Mammary epithelial cell (primary cell): ENCODE measurements at places on chromosomes 13 and 19. TPM values are rescaled to one million over a fixed set of nuclear protein-coding genes. Genes with fewer than 3 reads are reported as not detected.
A peak's percentile ranks its signal among the peaks of the same experiment; 100 is the strongest.

Gene FXYD3
- 901 TPM for polyA plus RNA-seq

Gene CYP4F11
- polyA plus RNA-seq, result 9.1 TPM

DNA sequence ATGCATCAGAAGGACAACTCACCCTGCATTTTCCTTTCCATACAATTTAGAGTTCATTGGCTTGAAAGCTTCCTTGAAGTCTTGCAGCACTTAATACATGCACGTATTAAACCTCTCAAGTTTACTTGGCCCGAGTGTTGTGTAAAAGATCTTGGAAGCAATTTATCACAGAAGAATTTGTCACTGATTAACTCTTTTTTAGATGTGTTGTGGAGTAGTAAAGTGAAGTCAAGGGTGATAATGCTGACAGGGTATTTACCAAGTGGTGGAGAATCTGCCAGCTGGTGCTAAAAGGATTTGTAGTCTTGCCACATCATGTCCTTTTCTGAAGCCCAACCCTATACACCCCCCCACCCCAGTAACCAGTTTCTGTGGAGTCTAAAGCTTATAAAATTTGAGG is 421.0 kb upstream of the MIR17HG start:
- DNase-seq, result no peak

Gene EBI3
- 0.11 TPM for polyA plus RNA-seq

- DNase-seq, result peak; percentile 92
These were observed 2.1 kb downstream of the DAPK3 start for GRCh38 chr19:3968556-3969434.

- DNase-seq, result no peak
These were observed 14.0 kb downstream of the ELF1 start for GRCh38 chr13:41004875-41005693.

- DNase-seq, result no peak
These were observed 8.7 kb upstream of the CREB3L3 start for GRCh38 chr19:4144666-4145249.

DNA sequence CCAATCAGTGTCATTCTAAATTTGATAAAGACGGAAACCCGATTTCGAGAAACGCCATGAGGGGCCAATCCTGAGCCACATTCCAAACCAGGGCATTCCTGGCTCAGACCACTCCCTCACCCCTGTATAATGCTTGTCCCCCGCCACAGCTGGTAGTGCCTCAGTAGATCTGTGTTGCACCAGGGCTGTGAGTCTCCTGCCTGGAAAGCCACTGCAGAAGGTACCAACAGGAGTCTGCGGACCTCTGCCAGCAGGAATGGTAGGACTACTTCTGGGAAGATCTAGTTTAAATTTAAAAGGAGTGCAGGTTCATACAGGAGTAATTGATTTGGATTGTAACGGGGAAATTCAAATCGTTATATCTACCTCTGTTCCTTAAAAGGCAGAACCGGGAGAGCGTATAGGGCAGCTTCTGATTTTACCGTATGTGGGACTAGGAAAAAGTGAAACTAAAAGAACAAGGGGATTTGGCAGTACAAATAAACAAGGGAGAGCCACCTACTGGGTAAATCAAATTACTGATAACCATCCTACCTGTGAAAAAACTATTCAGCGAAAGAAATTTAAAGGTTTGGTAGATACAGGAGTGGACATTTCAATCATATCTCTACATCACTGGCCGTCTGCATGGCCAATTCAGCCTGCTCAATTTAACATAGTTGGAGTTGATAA is 20.8 kb upstream of the ZNF266 start:
- DNase-seq, result no peak

GRCh38 chr19:56987184-56987583 is 132.6 kb upstream of the USP29 start:
- no peak for DNase-seq

GRCh38 chr13:111494641-111495040 is 174.2 kb downstream of the TEX29 start:
- DNase-seq, result no peak

- DNase-seq, result peak; percentile 33
These were observed 80.1 kb downstream of the IPO5 start for GRCh38 chr13:98033277-98034247.

Gene PRSS57
- polyA plus RNA-seq, result not detected

Gene LDLR
- 259 TPM for polyA plus RNA-seq

DNA sequence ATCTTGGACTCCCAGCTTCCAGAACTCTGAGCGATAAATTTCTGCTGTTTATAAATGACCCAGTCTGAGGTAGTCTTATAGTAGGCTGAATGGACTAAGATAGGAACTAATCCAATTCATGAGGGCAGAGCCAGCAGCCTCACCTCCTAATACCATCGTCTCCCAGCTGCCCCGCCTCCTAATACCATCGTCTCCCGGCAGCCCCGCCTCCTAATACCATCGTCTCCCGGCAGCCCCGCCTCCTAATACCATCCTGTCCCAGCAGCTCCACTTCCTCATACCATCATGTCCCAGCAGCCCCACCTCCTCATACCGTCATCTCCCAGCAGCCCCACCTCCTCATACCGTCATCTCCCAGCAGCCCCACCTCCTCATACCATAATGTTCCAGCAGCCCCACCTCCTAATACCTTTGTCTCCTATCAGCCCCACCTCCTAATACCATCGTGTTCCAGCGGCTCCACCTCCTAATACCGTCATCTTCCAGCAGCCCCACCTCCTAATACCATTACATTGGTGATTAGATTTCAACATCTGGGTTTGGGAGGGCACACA is 2.4 kb upstream of the ARGLU1 start:
- DNase-seq, result peak; percentile 82

DNA sequence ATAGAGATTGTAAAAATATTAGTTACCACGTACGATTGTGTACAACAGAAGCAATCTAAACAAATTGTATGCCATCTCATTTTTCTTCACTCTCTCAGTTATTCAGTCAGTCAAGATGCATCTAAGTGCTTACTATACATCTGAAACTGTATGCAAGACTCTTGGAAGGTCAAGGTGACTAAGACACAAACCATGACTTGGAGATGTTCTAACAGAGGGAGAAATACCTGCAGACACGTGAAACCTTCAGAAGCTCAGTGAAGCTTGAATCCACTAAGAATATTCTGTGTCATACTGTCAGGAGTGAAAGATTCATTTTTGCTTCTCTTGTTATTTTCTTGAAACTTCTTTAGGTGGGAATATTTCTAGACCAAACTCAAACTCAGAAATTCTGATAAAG is 365.4 kb downstream of the ITGBL1 start:
- DNase-seq, result no peak

- DNase-seq, result no peak
These were observed at the start of gene C5AR2 for GRCh38 chr19:47331931-47332547. TSS of gene C5AR2 (plus strand) at chr19:47332175. CDS start at chr19:47340800, 8,625 bp downstream.

GRCh38 chr13:72745260-72745659 is 17.5 kb downstream of the BORA start:
- no peak for DNase-seq
